ENCODE measurements at places on chromosomes 16 and 17.

- no peak overlapping the region for H3K4me3 ChIP-seq
- H3K4me1 ChIP-seq: no peaks in the 10 kb centered on the region
- peak overlapping the region; percentile 82 for H3K27ac ChIP-seq
- no peaks in the 10 kb centered on the region for H3K27me3 ChIP-seq
Observed at GRCh38 chr17:65545705-65546523, 15.5 kb downstream of the AXIN2 start.

- peak overlapping the region; percentile 8 for H3K4me3 ChIP-seq
- H3K27ac ChIP-seq: peak overlapping the region; percentile 83
- no peaks in the 10 kb centered on the region for H3K27me3 ChIP-seq
- no peak for DNase-seq
- H3K36me3 ChIP-seq: peaks cover 10% of the 10 kb centered on the region
- peaks cover 27% of the 10 kb centered on the region for H3K4me1 ChIP-seq
Observed at GRCh38 chr16:10979717-10980601, 35.6 kb downstream of the CLEC16A start.

DNA sequence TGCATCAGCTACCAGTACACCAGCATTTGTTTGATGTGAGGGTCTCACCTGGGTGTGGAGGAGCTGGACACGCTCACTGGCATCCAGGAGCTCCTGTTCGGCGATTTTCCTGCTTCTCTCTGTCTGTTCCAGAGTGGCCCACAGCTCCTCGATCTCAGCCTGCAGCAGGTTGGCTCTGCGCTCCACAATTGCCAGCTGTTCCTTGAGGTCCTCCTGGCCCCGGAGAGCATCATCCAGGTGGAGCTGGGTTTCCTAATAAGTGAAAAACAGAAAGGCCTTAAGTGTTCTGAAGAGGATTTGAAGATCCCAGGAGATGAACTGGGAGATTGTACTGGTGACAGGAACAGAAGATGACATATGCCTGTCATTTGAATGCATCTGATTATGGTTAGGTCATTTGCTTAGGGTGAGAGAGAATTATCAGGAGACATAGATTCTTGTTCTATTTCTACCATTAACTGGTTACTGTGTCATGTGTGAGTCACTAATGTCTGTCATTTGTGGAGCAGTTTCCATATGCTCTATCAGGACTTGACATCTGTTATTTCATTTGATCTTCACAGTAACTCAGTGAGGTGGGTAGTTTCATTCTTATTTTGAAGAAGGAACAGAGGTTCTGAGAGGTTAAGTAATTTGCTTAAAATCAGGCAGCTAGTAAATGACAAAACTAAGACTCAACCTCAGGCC is 21.5 kb upstream of the MYH13 start:
- no peak overlapping the region for H3K27ac ChIP-seq
- H3K4me1 ChIP-seq: no peaks in the 10 kb centered on the region
- no peak for DNase-seq
- H3K4me3 ChIP-seq: no peak overlapping the region

- H3K4me1 ChIP-seq: no peaks in the 10 kb centered on the region
- no peaks in the 10 kb centered on the region for H3K36me3 ChIP-seq
- no peak for DNase-seq
- H3K27ac ChIP-seq: no peak overlapping the region
Observed at GRCh38 chr17:70819183-70819582, 649.9 kb downstream of the KCNJ2 start.

- H3K4me1 ChIP-seq: peaks cover 8% of the 10 kb centered on the region
- no peak for DNase-seq
- peak overlapping the region; percentile 91 for H3K27ac ChIP-seq
- H3K27me3 ChIP-seq: no peaks in the 10 kb centered on the region
- no peaks in the 10 kb centered on the region for H3K36me3 ChIP-seq
- H3K4me3 ChIP-seq: peak overlapping the region; percentile 55
Observed at GRCh38 chr17:68019336-68019674, 16.2 kb upstream of the KPNA2 start.

DNA sequence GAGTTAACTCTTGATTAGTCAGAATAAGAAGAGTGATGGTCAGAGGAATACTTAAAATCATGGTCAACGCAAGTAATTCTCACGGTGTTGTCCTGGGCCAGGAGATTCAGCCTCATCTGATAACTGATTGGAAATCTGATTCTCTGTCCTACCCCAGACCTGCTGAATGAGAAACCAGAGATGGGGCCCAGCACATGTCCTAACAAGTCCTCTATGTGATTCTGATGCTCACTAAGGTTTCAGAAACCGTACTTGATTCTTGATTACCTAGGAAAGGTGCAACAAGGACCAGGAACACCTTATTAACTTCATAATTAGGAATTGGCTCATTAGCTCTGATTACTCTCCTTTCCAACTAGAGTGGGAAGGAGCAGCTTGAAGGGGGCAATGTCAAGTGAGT is 44.5 kb downstream of the ANKFY1 start:
- no peaks in the 10 kb centered on the region for H3K27me3 ChIP-seq
- H3K27ac ChIP-seq: peak overlapping the region; percentile 81
- no peak for DNase-seq
- no peaks in the 10 kb centered on the region for H3K36me3 ChIP-seq

All from esophagus muscularis mucosa (tissue), 4 donors.